ENCODE measurements at places on chromosomes 2 and 18. TPM values are rescaled to one million over a fixed set of nuclear protein-coding genes. Genes with fewer than 3 reads are reported as not detected.

The RETSAT gene
- 31.1 TPM for total RNA-seq

The FIGLA gene
- total RNA-seq: not detected

- H3K27ac ChIP-seq: peak overlapping the region; percentile 96
- H3K4me3 ChIP-seq: peak overlapping the region; percentile 86
- no peaks in the 10 kb centered on the region for H3K27me3 ChIP-seq
- no peak for DNase-seq
- H3K36me3 ChIP-seq: peaks cover 78% of the 10 kb centered on the region
Measured at GRCh38 chr2:174594456-174594855, 3.1 kb downstream of the WIPF1 start.

DNA sequence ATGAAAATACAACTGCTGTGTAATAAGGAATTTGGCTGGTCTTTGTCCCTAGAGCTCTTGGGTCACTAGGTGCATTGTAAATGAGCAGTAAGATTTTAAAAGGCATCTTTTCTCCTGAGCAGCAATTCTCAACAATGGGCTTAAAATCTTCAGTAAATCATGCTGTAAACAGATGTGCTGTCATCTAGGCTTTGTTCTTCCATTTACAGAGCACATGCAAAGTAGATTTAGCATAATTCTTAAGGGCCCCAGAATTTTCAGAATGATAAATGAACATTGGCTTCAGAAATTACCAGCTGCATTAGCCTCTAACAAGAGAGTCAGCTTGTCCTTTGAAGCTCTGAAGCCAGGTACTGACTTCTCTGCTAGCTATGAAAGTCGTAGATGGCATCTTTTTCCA, 26.8 kb upstream of the SCRN3 start:
- H3K27ac ChIP-seq: no peak overlapping the region
- H3K4me3 ChIP-seq: no peak overlapping the region
- no peak for DNase-seq
- no peaks in the 10 kb centered on the region for H3K27me3 ChIP-seq
- H3K36me3 ChIP-seq: peaks cover 39% of the 10 kb centered on the region
